CD4-positive, alpha-beta T cell treated with Interleukin-15 for 1 hour (primary cell): ENCODE measurements at places on chromosomes 6 and 20.

GRCh38 chr6:33217681-33218080 is 9.4 kb downstream of the RING1 start:
- no peak for DNase-seq

GRCh38 chr6:16933961-16934360 is 167.9 kb upstream of the STMND1 start:
- no peak for DNase-seq

- DNase-seq, result no peak
Measured at GRCh38 chr20:11918981-11919380, 1.3 kb downstream of the BTBD3 start.

- DNase-seq, result no peak
Measured at GRCh38 chr20:21609221-21609620, 95.4 kb upstream of the NKX2-2 start.

DNA sequence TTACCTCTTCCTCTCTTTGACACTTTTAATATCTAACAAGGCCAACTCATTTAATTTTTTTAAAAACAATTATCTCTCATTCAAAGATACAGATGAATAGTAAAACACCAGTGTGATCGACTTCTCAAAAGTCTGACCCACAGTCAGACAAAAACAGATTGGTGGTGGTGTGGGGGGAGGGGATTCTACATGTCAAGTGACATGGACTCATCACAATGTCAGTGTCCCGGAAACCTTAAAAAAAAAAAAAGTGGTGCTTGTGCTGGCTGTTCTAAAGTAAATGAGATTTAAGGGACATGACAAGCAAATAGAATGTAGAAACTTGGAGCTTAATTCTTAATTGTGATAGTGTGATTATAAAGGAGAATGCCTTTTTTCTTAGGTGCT is 16.3 kb upstream of the RFPL4B start:
- DNase-seq, result no peak

DNA sequence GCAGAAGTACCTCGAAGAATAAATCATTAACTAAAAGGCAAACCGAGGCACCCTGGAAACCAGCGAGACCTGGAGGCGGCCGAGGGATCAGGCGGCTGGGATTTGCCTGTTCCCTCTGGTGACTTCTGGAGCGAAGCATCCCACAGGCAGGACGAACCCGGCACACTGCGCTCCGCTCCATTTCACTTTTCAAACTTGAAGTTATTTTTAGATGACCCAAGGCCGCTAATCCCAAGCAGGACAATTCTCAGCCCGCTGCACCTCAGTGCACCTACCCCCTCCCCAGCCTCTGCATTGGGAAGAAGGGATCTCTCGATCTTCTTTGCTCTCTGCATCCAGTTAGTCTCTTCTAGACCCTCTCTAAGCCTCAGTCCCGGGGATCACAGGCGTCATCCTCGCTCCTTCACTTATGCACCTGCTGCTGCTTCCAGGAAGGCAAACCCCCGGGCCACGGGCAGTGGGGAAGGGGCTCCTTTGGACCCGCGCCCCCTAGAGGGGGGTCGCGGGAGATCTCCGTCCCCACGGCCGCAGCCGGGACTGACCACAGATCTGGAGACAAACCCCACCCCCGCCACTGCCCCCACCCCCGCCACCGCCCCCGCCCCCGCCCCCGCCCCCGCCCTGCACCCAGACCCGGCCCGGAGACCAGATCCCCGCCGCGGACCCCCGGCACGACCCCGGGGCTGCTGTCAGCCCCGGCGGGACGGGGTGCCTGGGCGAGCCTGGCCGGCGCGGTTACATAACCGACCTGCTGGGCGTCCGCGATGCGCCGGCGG is 636 bp downstream of the RCAN2 start:
- DNase-seq, result no peak

GRCh38 chr6:154403788-154404187 is 47.2 kb upstream of the IPCEF1 start:
- DNase-seq, result no peak

DNA sequence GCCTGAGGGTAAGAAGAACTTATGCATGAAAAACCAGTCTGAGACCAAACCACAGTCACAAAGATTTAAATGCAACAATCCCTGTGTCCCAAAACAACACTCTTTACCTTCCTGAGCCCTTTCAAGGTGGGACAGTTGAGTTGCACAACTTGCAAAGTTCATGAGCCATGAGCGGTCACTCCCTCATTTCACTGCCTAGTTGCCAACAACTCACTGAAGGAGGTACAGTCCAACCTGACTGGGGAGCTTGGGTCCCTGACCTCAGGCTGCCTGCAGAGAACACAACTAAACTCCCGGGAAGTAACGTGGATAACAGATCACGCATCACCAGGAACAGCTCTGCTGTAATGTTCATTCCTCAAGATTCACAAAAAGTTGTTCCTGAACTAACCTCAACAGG is 69.4 kb downstream of the MBOAT1 start:
- no peak for DNase-seq

- DNase-seq, result no peak
Measured at GRCh38 chr6:56093776-56094175, 153.6 kb downstream of the COL21A1 start.

GRCh38 chr6:169189182-169189581 is 64.5 kb downstream of the THBS2 start:
- DNase-seq, result no peak

- DNase-seq, result no peak
Measured at GRCh38 chr20:57660181-57660921, 40.1 kb upstream of the ZBP1 start.

- DNase-seq, result no peak
Measured at GRCh38 chr6:143003676-143004075, 57.0 kb upstream of the AIG1 start.

- no peak for DNase-seq
Measured at GRCh38 chr20:52859156-52859876, 112.8 kb upstream of the TSHZ2 start.

DNA sequence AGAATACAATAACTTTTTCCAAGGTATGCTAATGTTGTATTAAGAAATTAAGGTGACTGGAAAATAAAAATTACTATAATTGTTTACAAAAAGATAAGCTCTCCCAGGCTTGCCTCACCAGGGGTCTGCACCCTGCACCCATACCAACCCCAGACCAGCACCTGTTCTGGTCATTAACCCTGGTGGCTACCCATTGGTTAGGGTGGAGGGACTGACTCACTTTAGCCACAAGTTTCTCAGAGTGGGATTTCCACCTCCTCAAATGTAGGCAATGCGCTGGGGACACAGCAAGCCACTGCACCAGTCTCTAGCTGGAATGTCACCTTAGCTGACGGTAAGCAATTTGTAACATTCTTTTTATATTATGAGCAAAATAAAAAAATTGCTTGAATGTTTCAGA is 83.1 kb downstream of the BFSP1 start:
- DNase-seq, result no peak
